ENCODE measurements at places on chromosomes 1 and 21.

GRCh38 chr1:245211035-245211749 is 56.4 kb downstream of the KIF26B start:
- DNase-seq: no peak

DNA sequence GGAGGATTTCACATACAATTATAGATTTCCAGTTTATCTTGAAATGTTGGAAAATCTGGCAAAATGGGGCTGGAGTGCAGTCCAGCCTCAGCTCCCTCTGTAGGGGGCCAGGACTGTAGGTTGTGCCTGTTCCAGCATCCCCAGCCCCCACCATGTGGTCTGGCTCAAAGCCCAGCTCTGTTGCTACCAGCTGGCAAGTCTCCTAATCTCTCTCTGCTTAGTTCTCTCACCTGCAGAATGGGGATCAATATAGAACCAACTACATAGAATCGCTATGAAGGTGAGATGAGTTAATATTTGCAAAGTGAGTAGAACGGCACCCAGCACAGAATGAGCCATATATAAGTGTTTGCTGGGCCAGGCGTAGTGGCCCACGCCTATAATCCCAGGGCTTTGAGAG is 50.0 kb upstream of the TARDBP start:
- DNase-seq: no peak

- no peak for DNase-seq
These were observed 164.7 kb downstream of the GALNT2 start for GRCh38 chr1:230231774-230232145.

DNA sequence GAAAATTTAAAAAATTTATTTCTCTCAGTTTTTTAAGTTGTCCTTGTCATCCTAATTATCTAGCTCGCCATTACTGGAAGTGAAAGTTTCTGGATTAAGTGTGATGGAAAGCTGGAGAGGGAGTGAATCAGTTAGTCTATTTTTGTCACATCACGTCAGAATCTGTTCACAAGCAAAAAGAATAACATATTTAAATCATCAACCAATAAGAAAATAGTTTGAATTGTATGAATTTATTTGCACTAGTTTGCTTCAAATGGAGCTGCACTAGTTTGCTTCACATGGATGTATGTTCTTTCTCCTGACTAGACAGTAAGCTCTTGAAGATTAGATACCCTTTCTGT is 22.8 kb downstream of the PHC2 start:
- DNase-seq: no peak

GRCh38 chr1:66028035-66028434 is 235.3 kb downstream of the PDE4B start:
- no peak for DNase-seq

DNA sequence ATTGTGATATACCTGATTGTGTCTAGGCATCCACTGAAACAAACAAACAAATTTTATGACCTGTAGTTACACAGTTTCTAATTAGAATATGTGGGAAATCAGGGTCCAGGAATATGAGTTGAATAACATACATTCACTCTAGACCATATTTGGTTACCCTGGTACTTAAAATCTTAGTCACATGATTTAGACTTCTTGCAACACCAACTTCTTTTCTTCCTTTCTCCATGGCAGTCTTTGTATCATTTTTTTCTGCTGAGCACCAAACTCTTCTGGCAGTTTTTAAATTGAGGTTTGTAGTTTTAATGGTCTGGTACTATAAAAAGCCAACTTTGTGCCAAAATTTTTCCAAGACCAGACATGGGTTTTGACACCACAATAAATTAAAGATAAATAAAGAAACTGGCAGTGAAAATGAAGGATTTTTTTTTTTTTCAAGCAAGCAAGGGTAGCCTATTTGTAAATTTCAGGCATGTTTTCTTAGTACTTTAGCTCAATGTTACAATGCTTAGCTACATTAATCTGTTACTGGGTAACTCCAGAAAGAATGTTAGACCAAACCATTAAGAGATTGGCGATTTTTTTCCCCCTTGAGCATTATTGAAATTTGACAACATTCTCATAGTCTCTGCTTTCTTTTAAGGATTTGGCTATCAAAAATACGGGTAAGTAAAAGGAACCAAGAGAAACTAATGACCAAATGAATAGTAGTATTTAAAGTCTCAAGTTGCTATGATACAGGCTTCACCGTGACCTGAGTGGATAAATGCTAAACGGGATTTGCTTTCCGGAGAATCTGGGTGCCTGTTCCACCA is 108.5 kb downstream of the NFIA start:
- DNase-seq: no peak

- no peak for DNase-seq
These were observed 60.4 kb downstream of the NME7 start for GRCh38 chr1:169307176-169307575.

Data from foreskin melanocyte (primary cell).